ENCODE measurements at places on chromosomes 4 and X. TPM values are rescaled to one million over a fixed set of nuclear protein-coding genes. Genes with fewer than 3 reads are reported as not detected.

DNA sequence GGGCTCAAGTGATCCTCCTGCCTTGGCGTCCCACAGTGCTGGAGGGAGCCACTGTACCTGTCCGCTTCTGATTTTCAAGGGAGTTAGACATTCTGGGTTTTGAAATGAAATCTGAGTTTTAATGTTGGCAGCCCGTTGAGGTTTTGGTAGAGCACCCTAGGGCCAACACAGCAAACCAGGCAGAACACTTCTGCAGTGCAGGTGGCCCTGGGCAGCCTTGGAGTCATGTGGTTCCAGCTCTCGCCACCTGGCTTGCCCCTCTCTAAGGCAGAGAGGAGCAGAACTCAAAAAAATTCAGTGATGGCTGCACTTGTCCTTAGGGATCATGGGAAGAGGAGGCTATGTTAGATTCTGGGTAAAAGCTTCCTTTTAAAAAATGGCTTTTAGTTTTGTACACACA is 74.9 kb downstream of the CLDN34 start:
- no peak for DNase-seq

The ATRX gene
- polyA plus RNA-seq: 82.5 TPM

- no peak for DNase-seq
Observed at GRCh38 chr4:164438321-164438720, 315.6 kb upstream of the SMIM31 start.

DNA sequence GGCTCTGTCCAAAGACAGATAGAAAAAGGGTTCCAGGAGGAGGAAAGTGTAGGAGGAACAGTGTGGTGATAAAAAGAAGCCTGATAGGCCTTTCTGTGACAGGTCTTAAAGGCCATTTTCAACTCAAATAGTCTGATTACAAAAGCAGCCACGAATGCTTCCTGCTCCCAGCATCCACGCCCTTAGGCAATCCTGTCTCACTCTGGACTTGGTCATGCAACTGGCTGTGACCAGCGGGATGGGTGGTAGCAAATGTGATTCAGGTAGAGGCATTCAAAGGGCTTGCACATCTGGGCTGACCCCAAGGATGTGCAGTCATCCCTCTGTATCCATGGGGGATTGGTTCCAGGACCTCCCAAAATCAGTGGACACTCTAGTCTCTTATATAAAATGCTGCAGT is 14.4 kb upstream of the SEPSECS start:
- no peak for DNase-seq

GRCh38 chr4:16196482-16197393 is 29.5 kb downstream of the TAPT1 start:
- DNase-seq: no peak

DNA sequence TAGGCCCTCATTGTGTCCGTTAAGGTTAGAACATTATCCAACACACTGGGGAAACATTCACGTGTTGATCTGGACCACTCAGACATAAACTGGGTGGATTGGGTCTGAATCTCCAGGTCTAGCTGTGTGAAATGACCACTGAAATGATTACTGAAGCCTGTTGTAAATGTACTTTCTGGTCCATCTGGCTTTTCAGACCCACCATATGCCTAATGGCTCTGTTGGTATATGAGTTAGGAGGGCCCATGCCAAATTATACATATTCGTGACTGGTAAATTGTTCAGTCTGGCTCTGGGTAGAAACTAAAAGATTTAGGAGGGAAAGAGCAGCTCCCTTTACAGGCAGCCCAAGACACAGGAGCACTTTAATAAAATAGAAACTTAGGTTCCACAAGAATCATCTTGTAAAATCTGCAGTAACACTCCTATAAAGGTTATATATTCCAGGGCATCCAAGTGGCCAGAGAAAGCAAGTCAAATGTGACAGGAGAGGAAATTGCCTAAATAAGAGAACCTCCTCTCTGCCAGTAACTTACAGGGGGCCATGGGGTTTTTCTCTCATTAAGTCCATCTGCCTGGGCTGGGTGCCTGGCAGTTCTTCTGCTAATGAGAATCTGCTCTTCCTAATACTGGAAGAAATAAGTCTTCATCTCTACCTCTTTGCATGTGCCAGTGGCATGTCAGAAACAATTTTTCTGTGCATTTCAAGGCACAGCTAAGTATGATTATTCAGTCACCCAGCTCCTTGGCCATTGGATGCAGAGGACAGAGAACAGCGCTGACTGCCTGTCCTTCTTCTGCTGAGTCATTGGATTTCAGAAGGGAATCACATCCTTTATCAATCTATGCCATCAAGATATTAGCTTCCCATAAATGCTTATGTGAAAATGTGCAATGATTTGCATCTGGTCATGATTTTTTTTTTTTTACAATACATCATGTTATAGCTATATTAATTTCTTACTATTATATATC is 112.6 kb downstream of the GLRA2 start:
- DNase-seq: no peak

GRCh38 chrX:65642914-65643491 is 24.5 kb upstream of the MSN start:
- DNase-seq: no peak

DNA sequence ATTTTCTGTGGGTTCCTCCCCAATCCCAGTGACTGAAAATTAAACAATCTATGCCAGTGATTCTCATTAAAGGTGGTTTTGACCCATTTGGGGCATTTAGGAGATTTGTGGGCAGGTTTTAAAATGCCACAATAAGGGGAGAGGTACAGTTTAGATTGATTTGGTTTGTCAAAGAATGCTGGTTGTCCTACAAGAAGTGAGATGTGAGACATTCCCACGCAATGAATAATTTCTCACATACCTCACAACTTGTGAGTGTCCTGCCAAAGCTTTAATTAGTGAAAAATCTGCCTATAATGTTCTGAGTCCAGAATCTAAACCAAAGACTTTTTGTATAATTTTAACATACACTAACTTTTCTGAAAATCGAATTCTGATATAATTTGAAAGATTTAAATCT is 199.4 kb downstream of the MAPK10 start:
- no peak for DNase-seq

DNA sequence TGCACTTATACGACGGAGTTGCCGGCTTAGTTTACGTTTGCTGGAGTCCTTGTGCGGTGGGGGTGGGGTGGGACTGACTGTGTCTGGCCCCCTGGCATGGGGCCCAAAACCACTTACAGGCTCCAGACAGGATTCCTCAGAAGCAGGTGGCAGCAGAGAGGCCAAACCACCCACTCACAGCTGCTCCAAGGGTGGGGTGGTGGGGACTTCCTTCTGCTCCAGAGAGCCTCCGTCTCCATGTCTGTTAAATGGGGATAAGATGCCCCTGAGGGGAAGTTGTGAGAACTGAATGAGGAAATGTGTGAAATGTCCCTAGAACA is 36.7 kb downstream of the PSAPL1 start:
- DNase-seq: no peak

DNA sequence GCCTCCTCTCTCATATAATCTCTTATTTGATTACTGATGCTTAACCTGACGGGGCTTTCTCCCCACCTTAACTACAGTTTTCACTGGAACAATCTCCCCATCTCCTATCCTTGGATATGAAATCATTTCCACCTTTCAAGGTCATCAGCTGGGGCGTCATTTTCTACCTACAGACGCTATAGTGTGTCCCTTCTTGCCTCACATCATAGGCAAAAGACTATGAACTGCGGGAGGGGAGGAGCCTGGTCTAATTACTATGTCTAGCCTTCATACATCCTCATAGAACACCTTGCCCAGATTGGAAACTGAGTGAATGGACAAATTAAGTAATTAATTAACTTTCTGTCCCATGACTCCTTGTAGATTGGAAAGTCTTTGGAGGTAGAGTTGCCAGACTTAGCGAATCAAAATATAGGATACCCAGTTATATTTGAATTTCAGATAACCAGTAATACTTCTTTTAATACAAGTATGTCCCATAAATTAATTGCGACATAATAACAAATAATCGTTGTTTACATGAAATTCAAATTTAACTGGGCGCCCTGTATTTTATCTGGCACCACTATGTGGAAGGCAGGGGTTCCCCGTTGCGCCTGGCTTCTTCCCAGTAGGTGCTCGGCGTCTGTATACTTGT is 752 bp upstream of the ATP6AP2 start:
- no peak for DNase-seq

- DNase-seq: no peak
Observed at GRCh38 chrX:68060506-68061205, 372.6 kb downstream of the OPHN1 start.

The CT45A1 gene
- polyA plus RNA-seq: not detected

DNA sequence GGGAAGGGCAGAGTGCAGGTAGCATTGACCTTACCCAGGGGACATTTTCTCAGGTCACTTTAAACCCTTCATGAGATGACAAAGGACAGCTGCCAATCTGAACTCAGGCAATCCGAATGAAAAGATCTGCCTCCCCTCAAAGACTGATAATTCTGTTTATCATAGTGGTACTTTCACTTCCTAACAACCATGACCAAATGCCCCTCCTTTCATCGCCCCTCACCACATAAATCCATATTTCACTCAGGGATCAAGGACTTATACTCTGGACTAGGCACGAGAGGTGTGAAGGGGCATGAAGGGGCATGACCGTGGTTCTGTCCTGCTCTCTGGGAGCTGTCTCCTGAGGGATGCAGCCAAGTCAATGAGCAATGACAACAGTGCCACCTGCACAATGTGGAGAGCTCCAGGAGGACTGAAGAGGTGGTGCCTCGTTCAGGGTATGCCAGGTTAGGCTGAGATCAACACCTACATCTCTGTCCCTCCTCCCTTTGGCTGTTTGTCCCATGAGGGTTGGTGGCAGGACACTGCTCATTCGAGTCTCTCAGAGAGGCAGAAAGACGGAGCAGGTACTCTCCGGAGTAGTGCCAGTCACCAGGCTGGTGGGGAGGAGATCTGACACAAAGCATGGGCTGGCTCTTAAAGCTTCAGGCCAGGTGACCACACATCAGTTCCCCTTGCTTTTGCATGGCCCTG is 12.5 kb downstream of the HS3ST1 start:
- no peak for DNase-seq

- DNase-seq: peak; percentile 73
Observed at GRCh38 chr4:81069706-81070331, 39.3 kb downstream of the BMP3 start.

DNA sequence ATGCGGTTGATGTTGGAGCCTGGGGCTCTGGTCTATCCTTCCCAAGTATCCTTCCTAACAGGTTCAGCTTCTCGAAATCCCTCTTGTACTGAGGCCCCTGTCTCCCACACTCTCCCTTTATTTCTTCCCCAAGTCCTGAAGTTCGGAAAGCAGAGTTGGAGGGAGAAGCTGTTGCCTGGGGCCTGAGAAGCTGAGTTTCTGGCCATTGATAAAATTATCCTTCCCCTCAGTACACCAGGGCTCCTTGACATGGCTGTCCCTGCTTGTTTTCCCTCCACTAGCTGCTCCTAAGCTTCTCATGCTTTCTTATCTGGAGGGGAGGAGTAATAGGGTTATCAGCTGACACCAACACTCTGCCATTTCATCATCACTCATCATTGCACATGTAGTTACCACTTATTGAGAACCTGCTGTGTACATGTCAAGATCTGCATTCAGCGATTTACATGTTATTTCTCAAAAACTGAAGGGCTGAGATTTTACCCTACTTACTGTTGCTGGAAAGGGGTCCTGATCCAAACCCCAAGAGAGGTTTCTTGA is 58.0 kb downstream of the FUNDC1 start:
- DNase-seq: no peak

- no peak for DNase-seq
Observed at GRCh38 chr4:161444626-161445025, 719.2 kb downstream of the FSTL5 start.

The LNX1 gene
- polyA plus RNA-seq: 4.4 TPM

- no peak for DNase-seq
Observed at GRCh38 chrX:136268051-136269048, 17.1 kb upstream of the MAP7D3 start.

The MND1 gene
- polyA plus RNA-seq: 14.9 TPM

DNA sequence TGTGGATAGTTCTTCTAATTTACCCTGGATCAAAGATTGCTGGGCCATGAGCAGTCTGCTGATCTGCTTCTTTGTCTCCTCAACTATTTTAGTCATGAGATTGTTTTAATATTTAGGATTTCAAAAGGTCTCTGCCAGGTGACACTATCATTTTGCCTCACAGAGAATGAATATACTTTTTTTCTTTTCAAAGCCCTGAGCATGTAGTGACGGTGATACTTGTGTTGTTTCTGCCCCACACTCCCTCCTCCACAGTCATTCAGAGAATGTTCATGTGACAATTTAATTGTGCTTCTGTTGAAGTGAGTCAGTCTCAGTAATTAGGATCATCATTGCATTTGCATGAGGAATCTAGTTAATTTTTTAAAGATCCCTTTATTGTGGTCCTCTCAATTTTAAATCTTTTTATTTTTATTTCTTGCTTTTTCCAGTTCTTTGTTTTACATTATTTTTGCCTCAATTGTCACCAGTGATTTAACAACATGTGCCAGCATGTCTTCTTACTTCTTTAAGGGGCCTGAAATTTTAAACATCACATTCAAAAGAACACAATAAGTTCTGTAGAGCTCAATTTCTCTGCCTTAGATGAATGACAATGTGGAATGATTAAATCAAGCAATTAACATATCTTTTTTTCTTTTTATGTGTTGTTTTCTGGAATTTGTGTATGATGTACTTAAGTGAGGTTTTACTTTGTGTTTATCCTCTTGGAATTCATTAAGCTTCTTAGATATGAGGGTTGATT is 12.3 kb downstream of the MMRN1 start:
- DNase-seq: no peak

DNA sequence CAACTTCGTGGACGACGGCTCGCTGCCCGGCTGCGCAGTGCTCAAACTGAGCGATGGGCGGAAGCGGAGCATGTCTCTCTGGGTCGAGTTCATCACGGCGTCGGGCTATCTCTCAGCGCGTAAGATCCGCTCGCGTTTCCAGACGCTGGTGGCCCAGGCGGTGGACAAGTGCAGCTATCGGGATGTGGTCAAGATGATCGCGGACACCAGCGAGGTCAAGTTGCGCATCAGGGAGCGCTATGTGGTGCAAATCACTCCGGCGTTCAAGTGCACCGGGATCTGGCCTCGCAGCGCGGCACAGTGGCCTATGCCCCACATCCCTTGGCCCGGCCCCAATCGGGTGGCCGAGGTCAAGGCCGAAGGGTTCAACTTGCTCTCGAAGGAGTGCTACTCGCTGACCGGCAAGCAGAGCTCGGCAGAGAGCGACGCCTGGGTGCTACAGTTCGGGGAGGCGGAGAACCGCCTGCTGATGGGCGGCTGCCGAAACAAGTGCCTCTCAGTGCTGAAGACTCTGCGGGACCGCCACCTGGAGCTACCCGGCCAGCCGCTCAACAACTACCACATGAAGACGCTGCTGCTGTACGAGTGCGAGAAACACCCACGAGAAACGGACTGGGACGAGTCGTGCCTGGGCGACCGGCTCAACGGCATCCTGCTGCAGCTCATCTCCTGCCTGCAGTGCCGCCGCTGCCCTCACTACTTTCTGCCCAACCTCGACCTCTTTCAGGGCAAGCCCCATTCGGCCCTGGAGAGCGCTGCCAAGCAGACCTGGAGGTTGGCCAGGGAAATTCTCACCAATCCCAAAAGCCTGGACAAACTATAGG is 1.5 kb downstream of the MAB21L2 start:
- DNase-seq: no peak

GRCh38 chrX:265502-265901 is 15.7 kb upstream of the PLCXD1 start:
- DNase-seq: no peak

GRCh38 chr4:164931551-164932324 is 45.7 kb downstream of the TRIM61 start:
- no peak for DNase-seq

GRCh38 chr4:24772061-24772705 is 23.2 kb upstream of the SOD3 start:
- no peak for DNase-seq

Measured in left renal pelvis (tissue), 4 donors.